ENCODE measurements at places on chromosomes 6 and 20.

GRCh38 chr20:24032400-24032898 lies 43.9 kb upstream of the GGTLC1 start:
- DNase-seq = no peak

GRCh38 chr20:21322083-21322710 lies 19.1 kb downstream of the XRN2 start:
- no peak for DNase-seq

- DNase-seq = no peak
Measured at GRCh38 chr6:40425192-40425919, 161.8 kb downstream of the LRFN2 start.

DNA sequence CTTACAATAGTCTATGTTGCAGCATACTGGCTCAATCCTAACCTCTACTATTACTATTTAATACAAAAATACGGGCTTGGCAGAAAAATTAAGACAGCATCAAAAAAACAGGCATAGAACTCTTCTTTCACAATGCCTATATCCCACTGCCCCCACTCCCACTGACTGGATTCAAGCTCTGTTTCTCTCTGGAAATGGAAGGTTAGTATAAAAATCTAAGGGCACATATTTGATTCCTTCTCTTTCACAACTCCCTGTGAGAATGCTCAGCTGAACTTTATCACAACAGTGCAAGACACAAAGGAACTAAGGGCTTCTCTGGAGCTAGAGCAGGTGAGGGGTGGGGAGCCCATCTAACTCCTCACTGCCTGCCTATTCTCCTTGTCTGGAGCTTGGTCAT lies 258.4 kb upstream of the FAM83B start:
- no peak for DNase-seq

- no peak for DNase-seq
Measured at GRCh38 chr6:98458708-98459107, 375.7 kb upstream of the POU3F2 start.

GRCh38 chr20:32661820-32662528 lies 11.8 kb downstream of the C20orf203 start:
- DNase-seq = no peak

GRCh38 chr6:142867355-142867801 lies 77.6 kb downstream of the HIVEP2 start:
- no peak for DNase-seq

GRCh38 chr6:116766506-116767176 lies 1.1 kb upstream of the FAM162B start:
- no peak for DNase-seq

DNA sequence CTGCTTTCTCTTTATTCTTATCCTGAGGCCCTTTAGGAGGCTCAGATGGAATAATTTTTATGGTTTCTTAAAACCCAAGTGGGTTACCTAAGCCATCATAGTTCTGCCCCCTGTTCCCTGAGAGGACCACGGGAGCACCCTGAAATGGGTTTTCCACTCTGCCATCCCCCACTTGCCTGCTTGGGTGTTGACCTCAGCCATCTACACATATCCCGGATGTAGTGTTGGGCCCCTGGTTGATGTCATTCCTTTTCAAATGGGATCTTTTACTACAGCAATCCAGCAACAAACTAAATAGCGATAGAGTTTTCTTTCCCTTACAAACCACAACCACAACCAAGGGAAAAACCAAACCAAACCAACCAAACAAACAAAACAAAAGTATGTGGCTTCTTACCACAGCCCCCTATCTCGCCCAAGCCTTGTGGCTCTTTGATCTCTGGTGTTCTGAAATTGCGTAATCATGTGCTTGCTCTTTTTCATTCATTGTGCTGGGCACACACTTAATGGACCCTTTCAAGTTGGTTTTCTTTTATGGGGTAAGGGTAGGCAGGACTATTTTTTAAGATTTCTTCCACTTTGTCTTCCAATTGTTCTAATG lies 154.9 kb downstream of the ESR1 start:
- no peak for DNase-seq

All from right forelimb (tissue), 1 donor.